ENCODE measurements at places on chromosomes 7 and 10.

- ATAC-seq, result no peak
Measured at GRCh38 chr7:31052841-31053601, 913 bp downstream of the ADCYAP1R1 start.

DNA sequence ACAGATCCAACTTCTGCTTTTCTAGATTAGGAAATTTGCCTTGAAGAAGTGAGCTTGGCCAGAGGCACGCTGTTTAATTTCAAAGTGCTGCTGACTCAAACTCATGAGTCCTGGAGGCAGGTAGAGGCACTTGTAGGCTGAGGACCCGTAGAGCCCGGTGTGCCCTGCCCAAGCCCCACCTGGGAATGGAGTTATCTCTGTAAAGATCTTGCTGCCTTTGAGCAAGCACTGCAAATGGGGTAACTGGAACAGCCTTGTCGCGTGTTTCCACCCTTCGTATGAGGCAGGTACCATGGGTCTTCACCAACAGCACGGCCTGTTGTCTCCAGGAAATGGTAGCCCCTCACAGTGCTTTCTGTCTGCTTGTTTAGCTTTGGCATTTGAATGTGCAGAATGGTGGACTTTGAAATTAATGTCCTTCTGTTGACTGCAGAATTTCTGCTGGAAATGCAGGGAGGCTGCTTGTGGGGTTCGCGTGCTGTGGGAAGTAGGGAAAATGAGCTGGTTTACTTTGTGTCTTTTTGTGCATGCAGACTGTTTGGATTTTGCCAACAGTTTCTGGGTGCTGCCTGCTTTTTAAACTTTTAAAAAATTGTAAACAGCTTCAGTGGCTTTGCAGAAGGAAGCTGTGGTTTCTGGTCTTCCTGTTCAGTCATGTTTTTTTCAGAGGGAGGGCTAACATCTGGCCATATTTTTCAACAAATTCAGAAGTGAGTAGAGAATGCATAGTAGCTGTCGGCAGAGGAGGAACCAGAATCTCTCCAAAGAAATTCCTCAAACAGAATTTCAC, 27.2 kb downstream of the CCM2 start:
- ATAC-seq, result no peak

- ATAC-seq, result peak; percentile 42
Measured at GRCh38 chr7:16564909-16565426, 38.3 kb downstream of the LRRC72 start.

DNA sequence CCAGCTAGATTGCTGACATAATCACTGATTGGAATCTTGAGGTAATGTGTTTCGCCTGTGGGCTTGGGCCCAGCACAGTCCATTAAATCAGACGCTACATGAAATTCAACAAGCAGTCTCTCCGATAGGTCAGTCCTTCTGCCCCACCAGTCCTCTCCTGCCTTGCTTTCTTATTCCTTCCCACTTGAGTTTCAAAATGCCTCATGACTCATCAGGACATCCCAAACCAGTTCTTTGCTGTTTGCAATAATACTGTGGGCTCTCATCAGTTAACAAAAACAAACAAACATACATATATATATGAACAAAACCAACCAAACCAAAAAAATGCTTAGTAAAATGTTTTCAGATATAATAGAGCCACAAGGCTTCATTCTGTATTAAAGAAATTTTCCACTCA, 599.0 kb downstream of the SORCS1 start:
- ATAC-seq, result no peak

- no peak for ATAC-seq
Measured at GRCh38 chr7:140903741-140904480, 20.8 kb downstream of the BRAF start.

- no peak for ATAC-seq
Measured at GRCh38 chr7:23106823-23107663, 1.5 kb downstream of the KLHL7 start.

DNA sequence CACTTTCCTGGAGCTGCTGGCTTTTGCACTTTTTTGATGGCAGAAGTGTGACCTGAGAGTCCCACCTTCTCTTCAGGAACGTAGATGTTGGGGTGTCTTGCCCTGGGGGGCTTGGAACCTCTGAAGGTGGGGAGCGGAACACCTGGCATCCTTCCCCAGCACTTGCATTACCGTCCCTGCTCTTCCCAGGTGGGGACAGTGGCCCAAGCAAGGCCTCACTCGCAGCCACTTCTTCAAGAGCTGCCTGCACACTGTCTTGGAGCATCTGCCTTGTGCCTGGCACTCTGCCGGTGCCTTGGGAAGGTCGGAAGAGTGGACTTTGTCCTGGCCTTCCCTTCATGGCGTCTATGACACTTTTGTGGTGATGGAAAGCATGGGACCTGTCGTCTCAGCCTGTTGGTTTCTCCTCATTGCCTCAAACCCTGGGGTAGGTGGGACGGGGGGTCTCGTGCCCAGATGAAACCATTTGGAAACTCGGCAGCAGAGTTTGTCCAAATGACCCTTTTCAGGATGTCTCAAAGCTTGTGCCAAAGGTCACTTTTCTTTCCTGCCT, 31.1 kb downstream of the PFKFB3 start:
- ATAC-seq, result no peak

- ATAC-seq, result no peak
Measured at GRCh38 chr10:61832866-61833481, 68.5 kb upstream of the ARID5B start.

DNA sequence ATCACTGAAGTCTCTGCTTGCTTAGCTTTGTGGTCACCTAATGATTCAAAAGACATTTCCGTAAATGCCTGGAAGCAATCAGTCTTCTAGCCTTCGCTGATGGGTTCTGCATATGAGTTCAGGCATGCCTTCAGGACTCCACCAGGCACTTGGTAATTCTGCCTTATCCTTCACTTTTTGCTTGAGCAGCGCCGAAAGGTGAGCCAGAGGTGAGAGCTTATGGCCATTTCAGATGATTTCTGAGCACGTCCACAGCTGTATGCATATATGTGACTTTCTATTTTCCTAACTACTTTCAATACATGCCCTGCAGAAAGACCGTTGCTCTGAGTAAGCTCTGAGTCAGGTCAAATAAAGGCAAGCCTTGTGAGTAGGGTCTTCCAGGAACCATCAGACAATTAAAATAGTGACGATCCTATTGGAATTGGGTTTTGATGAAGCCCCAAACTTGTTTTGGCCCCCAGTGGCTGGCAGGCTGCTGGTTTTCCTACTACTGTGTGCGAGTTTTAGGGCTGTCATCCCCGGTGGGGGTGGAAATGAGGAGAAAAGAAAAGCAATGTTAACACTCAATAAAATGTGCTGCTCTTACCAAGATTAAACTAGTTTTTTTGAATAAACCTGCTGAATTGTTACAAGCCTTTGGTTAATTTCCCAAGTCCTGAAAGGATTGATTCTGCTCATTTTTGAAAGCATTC, 154.4 kb upstream of the AKR1E2 start:
- peak; percentile 69 for ATAC-seq

DNA sequence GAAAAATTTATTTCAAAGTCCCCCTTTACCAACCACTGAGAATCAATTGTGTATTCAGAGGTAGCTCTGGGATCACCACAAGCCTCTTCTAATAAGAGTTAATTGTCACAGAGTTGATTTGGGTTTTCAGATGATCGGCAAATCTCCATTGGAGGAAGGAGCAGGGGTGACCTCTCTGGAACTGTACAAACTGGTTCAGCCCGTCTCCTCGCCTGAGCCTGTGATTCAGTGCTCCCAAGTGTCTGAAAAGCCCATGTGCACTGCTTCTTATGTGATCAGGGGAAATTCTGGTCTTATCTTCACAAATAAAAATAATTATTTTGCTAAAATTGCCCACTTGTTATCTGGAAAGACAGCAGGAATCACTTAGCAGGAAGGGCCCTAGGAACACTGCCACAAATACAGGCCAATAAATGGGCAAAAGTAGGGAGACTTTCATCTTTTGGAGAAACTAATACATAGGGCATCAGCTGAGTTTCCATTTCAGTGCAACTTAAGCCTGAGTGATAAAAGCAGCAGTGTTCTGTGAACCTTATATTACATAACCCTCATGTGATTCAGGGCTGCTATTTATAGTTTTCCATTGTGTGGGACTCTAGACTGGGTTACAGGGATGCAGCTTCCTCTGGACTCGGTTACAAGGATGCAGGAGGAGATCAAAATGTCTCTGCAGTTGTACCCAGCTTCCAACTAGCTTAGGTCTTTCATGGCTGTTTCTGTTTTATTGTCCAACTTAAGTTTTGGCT, 32.3 kb downstream of the CDK1 start:
- ATAC-seq, result no peak

GRCh38 chr10:43698156-43698555, 49.5 kb upstream of the ZNF32 start:
- ATAC-seq, result no peak

- ATAC-seq, result no peak
Measured at GRCh38 chr10:124307591-124307990, 111.1 kb downstream of the OAT start.

DNA sequence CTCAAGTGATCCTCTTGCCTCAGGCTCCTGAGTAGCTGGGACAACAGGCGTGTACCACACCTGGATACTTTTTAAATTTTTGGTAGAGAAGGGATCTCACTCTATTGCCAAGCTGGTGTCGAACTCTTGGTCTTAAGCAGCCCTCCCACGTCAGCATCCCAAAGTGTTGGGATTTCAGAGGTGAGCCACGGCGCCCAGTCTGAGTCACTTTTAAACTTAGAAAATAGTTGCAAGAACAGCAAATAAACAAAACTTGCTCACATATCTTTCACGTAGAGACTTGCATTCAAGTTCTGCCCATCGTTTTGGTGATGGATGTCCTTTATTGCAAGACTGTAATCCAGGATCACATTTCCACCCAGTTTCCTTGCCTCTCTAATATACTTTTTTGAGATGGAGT, 16.6 kb downstream of the GTF2I start:
- ATAC-seq, result no peak

GRCh38 chr10:26650406-26650805, 47.1 kb upstream of the PDSS1 start:
- ATAC-seq, result no peak

DNA sequence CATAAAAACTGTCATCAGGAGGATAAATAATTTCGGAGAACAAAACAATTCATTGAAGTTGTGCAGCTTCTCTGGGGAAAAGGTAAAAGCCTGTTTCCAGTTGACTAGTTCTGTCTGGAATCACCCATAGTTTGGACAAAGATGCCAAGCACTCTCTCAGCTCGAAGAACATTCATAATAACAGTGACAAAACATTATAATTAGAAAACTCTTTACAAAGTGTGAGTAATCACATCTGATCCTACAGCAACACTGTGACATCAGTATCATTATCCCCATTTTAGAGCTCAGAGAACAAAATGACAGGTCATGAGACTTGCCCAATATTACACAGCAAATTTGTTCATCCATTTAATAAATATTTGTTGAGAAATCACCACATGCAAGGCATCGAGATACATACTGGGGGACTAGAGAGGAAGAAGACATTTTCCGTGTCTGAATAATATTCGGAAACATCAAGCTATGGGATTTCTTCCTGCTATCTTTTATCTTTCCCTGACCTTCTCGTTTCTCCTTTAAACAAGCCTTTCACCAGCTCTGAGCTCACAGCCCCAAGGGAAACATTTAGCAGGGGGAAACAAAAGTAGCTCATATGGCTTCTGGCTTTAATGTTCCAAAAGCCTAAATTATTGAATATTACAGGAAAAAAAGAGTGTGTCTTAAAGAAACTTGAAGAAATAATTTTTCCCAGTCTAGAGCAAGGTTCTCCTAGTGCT, 123.3 kb upstream of the GHITM start:
- ATAC-seq, result peak; percentile 86

- no peak for ATAC-seq
Measured at GRCh38 chr10:71237843-71238623, 25.7 kb downstream of the UNC5B start.

DNA sequence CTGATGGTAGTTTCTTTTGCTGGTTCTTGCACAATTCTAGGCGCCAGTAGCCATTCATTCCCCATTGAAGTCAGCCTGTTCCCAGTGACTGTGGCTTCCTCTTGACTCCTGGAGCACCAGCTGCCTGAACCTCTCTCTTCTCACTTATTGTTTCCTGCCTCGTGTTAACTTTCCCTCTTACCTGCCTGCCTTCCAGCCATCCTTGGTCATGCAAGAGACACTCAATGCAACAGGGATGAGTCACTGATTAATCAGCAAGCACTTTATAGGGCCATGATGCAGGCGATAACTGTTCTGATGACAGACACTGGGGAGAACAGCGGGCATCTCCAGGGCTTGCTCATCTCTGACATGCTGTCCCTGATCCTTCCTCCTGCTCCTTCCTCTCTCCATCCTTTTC, 122.0 kb downstream of the PLCE1 start:
- ATAC-seq, result peak; percentile 68

GRCh38 chr7:126001349-126001748, 1071.7 kb upstream of the POT1 start:
- no peak for ATAC-seq

DNA sequence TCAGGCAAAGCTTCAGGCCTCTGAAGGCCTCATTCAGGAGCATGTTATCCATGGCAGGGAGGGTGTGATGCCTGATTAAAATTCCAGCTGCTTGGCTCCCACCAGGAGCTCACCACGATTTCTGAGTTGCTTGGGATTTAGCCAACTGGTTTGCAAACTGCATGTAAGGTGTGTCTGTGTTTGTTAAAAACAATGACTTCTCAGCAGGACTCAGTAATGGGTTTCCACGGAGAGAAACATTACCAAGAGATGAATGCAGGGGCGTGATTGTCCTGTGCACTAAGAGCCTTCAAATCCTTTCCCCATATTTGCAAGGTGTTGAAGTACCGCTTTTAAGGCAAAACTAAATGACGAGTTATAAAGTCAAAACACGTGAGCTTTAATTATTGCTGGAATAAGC, 88.8 kb upstream of the BTBD16 start:
- ATAC-seq, result no peak

- ATAC-seq, result no peak
Measured at GRCh38 chr7:47885987-47886811, 62.1 kb downstream of the PKD1L1 start.

DNA sequence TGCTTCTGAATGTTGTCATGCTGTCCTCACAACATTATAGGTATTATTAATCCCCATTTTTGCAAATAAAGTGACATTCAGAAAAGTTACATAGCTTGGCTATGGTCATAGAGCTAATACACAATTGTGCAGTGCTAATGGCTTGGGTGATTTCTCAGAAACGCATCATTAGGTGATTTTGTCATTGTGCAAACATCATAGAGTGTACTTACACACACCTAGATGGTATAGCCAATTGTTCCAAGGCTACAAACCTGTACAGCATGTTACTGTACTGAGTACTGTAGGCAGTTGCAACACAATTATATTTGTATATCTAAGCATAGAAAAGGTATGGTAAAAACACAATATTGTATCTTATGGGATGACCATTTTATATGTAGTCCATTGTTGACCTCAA, 91.0 kb downstream of the BTAF1 start:
- no peak for ATAC-seq

- no peak for ATAC-seq
Measured at GRCh38 chr7:101479217-101479616, 116.5 kb downstream of the COL26A1 start.

GRCh38 chr7:35701287-35701900, 6.5 kb upstream of the HERPUD2 start:
- ATAC-seq, result no peak

DNA sequence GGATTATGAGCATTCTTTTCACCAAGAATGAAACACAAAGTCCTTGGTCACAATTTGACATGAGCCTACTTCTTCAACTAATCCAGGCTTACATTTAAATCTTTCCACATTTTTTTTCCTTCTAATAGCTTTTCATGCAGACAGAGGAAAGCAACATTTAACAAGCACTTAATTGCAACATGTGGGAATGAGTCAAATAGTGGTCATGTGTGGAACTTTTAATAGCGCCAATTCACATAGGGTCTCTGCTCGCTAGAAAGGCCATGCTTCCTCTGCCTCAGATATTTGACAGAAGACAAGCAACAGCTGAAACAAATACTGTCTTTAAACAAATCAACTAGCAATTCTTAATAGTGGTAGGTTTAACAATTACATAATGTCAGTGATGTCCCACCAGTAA, 285.9 kb upstream of the ETV1 start:
- no peak for ATAC-seq

GRCh38 chr10:30466445-30466844, 32.5 kb downstream of the MAP3K8 start:
- ATAC-seq, result no peak
